ENCODE measurements at places on chromosomes 5 and 9. TPM values are rescaled to one million over a fixed set of nuclear protein-coding genes. Genes with fewer than 3 reads are reported as not detected.

CLIC3 gene
- total RNA-seq = 5.6 TPM

ADAMTSL2 gene
- not detected for total RNA-seq

C9orf153 gene
- 0.34 TPM for total RNA-seq

SLC30A5 gene
- total RNA-seq = 39.1 TPM

SLC23A1 gene
- 1.3 TPM for total RNA-seq

PKD2L2 gene
- total RNA-seq = not detected

AHRR gene
- 4.8 TPM for total RNA-seq

SMARCA2 gene
- 32.1 TPM for total RNA-seq

RAB3C gene
- not detected for total RNA-seq

LHX3 gene
- 0.08 TPM for total RNA-seq

ZFP2 gene
- not detected for total RNA-seq
